ENCODE measurements at places on chromosomes 1 and 21.
A peak's percentile ranks its signal among the peaks of the same experiment; 100 is the strongest.

GRCh38 chr1:31064718-31065309, 703 bp downstream of the PUM1 start:
- DNase-seq, result no peak

DNA sequence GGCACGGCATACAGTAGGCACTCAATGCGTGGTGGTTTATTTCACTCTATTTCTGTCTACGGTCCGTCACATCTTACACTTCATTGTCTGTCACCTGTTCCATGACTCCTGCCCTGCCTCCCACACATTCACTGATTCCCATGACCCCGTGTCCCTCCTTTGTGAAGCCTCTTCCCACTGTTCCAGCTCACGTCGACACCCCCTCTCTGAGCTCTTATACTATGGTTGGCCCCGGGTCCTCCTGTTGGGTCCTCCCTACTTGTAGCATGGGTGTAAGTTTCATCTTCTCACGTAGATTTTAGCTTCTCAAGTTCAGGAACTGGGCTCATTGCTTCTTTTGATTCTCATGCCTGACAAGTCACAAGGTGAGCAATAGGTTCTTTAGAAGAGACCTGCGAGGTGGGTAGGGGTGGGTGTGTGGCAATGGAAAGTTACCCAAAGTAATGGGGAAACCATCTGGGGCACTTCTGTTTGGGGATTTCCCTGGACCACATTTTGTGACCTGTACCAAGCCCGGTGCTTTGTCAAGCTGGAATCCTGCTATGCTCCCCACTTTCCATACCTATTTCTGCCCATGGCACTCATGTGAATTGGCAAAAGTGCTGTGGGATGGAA, 22.1 kb upstream of the IL10 start:
- DNase-seq, result peak; percentile 44

DNA sequence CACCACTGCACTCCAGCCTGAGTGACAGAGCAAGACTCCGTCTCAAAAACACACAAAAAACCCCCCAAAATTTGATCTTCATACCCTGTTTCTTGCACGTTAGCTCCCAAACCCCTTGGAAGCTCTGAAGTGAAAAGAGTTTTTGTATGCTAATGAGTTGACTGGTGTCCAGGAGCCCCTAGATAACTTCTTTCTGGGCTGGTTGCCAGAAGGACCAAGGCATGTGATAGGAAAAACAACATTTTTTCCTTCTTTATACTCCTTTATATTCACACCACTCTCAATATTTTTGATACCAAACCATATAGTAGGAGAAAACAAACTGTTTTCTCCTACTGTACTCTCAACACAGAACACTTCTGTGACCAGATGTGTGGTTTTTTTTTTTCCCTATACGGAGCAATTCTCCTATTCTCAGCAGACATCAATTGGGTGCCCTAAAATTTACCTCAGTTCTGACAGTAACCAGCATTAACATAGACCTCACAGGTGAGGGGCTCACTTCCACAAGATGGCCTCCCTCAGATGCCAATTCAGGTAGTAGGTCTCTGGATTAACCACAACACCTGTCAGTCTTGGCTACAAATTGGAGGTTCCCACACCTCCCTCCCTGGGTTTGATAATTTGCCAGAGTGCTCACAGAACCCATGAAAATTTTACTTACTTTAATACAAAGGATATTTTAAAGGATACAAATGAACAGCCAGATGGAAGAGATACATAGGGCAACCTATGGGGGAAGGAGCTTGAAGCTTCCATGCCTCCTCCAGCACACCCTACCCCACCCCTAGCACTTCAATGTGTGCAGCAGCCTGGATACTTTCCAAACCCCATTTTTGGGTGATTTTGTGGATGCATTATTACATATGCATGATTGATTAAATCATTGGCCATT, 25.6 kb downstream of the ZYG11B start:
- DNase-seq, result no peak

- DNase-seq, result no peak
Measured at GRCh38 chr1:157096881-157097280, 2.7 kb downstream of the ETV3L start.

DNA sequence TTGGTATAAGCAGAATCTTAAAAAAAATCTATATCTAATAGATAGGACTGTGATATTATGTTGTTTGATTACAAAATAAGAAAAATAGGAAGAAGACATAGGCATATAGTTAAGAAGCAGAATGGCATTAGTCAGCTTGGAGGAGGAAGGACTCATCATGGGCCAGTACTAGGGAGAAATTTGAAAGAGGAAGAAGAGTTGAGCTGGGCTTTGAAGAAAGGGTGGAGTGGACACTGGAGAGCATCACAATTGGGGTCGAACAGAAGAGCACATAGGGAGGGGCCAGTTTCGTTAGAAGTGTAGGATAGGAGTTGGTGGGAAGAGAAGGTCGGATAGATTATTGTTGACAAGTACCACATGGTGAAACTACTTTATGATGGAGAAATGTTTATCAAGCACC, 129.3 kb downstream of the CACHD1 start:
- no peak for DNase-seq

GRCh38 chr1:14479865-14480264, 118.6 kb upstream of the KAZN start:
- DNase-seq, result no peak

DNA sequence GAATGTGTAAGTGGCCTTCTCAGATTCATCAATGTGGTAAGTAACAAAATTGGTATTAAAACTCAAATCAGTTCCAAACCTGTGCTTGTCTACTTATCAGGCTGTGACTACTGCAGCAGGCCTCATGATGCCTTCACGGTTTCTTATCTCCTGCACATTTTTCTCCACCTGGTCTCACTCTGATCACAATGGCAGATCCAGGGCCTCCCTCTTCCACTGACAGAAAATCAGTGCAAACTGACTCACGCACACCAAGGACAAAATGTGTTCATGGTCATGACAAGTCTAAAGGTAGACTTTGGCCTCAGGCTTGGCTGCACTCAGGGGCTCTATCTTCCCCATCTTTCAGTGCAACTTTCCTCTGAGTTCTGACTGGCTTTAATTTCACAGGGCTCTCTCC, 56.7 kb upstream of the ATP1A1 start:
- DNase-seq, result no peak

DNA sequence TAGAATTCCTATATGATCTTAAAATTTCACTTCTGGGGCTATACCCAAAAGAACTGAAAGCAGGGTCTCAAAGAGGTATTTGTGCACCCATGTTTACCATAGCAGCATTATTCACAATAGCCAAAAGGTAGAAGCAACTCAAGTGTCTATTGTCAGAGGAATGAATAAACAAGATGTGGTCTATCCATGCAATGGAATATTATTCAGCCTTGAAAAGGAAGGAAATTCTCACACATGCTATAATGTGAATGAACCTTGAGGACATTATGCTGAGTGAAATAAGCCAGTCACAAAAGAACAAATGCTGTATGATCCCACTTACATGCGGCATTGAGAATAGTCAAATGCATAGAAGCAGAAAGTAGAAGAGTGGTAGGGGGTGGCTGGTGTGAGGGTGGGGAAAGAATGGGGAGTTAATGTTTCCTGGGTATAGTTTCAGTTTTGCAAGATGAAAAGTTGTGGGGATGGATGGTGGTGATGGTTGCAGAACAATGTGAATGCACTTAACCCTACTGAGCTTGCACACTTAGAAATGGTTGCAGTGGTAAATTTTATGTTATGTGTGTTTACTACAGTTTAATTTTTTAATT, 122.4 kb downstream of the TOMM20 start:
- DNase-seq, result no peak

- no peak for DNase-seq
Measured at GRCh38 chr1:92329347-92330129, 30.7 kb downstream of the RPAP2 start.

- DNase-seq, result no peak
Measured at GRCh38 chr21:35145626-35146233, 96.6 kb upstream of the RUNX1 start.

GRCh38 chr1:222653178-222653827, 35.4 kb downstream of the MIA3 start:
- no peak for DNase-seq

DNA sequence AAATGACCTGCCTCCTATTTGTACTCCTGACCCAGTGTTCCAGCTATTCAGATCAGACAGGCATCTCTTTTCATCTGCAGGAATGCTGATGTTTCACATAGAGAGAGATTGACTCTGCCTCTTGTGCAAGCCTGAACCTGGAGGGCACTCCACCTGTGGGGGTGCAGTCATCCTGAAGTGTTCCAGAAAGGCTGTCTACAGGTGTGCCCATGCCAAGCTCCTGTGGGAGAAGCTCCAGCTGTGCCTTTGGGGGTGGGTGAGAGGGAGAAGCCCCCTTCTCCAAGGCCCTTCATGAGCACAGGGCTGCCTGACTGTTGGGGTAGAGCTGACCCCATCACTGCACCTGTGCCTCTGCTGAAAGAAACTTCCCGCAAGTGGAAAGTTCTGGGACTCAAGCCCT, 22.8 kb downstream of the IFI44 start:
- no peak for DNase-seq
